NCI-H1436 treated with DMSO at 0.1 percent for 48 hours (cell line): ENCODE measurements at places on chromosomes 13 and 19.

- DNase-seq: no peak
Measured at GRCh38 chr13:39820606-39821005, 165.1 kb downstream of the COG6 start.

DNA sequence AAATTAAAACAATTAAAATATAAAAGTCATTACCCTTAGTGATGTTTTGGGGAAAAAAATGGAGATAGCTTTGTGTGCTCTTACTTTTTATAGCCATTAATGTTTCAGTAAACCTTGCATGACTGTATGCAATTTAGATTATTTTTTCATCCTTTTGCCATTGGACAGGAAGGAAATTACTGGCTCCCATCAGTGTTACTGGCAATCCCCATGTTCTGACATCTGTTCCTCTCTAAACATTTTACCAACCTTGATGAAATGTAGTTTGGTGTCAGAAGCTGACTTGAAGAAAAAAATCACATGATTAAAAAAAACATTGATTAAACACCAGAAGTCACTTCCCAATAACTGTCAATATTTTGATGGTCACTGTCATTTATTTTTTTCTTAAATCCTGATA lies 52.3 kb upstream of the ZNF536 start:
- DNase-seq: no peak

DNA sequence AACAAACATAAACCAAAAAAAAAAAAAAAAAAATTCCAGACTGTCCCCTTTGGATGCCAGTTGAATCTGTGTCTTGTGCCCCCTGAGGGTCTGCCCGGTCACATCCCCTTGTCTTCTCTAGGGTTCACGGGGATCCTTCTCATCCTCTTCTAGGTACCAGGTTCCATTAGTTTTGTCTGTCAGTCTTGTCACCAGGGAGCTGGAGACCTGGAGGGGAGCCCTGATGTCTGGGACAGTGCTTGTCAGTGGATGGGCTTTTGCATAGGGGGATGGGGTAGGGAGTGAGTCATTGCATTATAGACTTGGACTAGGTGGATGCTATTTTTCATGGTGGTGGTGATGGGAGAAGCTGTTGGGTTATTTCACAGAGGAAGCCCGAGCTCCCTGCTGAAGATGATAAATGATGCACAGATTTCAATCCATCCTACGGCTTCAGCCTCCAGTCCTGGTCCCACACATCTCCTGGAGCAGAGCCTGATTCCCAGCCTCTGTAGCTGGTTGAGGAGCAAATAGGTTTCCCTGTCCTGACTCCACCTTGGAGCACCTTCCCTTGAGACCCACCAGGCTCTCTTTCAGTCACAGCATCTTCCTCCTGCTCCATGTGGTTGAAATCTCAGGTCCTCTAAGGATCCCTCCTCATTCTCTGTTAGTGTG lies 26.0 kb downstream of the WTIP start:
- no peak for DNase-seq

GRCh38 chr19:18377026-18377425 lies 8.9 kb upstream of the GDF15 start:
- no peak for DNase-seq

DNA sequence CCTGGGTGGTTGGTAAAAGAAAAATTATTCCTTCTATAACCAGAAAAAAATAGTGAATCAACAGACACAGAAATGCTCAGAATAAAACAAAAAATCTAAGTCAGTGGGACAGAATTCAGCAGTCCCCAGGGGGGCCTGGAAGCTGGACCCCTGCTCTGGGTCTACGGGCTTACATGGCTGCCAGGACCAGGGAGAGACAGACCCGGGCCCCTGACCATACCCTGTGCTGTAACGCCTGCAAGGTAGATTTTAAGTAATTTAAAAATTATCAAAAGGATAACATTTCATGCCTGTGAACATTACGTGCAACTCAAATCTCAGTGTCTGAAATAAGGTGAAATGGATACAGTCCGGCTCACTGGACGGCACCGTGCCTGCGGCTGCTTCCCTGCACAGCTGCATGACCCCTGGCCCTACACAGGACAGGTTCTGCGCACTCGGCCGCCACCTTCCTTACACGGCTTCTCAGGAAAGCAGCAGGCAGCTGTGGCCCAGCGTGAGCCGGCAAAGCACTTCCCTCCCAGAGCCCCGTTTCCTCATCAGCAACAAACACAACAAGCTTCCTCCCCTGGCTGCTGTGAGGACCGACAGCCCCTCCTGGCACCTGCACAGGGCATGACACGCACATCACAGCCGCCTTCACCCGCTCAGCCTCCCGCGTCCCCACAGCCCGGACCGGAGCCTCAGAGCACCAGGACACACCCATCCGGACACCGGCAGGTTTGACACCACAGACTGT lies 22.2 kb downstream of the RASA3 start:
- no peak for DNase-seq

DNA sequence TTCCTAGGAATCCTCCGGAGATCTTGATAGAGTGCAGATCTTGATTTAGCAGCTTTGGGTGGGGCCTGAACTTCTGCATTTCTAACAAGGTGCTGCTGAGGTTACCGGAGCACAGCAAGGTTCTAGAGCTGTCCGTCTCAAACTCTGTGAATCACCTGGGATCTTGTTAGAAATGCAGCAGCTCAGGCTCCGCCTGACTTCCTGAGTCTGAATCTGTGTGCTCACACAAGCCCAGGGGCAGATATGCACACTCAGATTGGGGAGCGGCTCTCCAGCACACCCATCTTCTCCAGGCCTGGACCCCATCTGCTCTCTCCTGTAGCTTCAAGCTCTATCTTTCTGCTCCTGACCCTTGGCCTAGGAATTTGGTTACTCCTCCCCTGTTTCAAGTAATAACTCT lies 3.5 kb upstream of the TEX26 start:
- no peak for DNase-seq

- no peak for DNase-seq
Measured at GRCh38 chr13:23268441-23268840, 87.7 kb downstream of the SGCG start.

GRCh38 chr13:106372199-106373155 lies 163.0 kb downstream of the EFNB2 start:
- no peak for DNase-seq

DNA sequence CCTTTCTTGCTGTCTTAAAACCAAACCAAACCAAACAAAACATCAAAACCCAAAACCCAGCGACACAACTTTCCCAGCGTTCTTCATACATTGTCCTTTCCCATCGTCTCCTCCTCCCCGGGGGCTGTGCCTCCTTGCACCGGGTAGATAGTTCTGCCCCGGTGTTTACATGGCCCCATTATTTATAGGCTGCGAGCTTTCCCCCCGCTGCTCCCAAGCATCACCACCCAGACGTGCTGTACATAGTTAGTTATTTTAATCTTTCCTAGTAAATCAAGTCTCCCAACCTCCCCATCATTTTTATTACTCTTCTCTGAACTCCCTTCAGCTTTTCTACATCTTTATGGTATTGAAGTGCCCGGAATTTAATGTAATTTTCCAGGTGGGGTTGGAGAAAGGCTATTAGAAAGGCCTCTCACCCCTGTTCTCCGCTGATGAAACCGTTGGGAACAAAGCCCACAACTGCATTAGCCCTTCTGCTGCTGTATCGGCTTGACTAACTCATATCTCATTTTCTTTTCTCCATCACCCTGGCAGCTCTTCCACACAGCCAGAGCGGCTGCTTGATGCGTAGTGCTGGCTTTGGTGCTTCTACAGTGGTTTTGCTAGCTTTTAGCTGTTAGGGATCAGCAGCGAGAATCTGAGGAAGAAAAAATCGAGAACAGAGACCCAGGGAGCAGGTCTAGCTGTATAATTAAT lies 53.1 kb downstream of the FGF9 start:
- no peak for DNase-seq

GRCh38 chr13:108273429-108274118 lies 4.1 kb downstream of the TNFSF13B start:
- DNase-seq: no peak

DNA sequence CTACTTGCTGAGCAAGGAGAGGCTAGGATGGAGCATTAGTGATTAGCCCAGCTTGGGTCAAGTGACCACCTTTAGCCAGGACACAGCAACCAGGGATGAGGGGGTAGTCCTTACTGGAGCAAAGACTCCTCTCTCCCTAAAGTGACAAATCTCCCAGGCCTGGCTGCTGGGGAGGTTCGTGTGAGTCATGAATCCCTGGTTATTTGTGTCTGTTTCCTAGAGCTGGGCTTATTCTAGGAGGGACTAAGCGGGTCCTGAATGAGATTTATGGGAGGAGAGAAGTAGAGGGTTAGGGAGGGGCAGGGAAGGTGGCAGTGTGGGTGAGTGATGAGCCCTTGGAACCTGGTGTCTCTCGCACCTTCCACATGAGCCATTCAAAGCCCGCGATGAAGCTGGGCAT lies 487.3 kb downstream of the TSHZ3 start:
- no peak for DNase-seq

DNA sequence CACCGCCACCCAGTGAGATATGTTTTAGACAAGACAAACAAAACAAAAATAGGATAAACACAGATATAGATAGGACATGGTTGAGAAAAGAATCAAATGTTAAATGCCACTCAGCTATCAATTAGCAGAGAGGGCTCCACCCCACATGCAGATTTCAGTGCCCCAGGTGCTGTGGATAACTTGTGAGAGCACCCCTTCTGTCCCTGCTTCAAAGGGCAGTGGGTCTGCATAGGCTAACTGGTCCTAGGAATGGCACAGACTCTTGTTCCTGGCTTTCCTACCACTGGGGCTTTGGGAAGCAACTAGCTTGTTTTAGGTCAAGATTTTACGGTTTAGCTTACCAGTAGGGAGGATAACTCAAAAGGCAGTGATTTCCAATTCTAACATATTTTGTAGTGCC lies 460.3 kb downstream of the TSHZ3 start:
- DNase-seq: no peak

DNA sequence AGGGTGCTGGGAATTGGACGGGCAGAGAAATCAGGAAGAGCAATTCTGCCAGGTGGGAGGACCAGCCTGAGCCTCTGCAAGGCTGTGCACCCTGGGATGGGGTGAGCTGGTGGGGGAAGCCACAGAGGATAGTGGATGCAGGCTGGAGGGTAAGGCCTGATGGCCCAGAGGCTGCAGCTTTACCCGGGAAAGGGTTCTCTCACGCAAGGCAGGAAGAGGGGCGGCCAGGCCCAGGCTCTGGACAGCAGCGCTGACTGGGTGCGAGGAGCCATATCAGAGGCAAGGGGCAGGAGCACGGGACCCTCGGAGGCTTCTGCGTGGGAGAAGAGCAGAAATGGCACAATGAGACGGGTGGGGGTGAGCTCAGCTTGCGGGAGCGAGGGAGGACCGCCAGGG lies 104.6 kb downstream of the SOX1 start:
- no peak for DNase-seq

GRCh38 chr13:49976314-49977258 lies 20.3 kb upstream of the TRIM13 start:
- no peak for DNase-seq

DNA sequence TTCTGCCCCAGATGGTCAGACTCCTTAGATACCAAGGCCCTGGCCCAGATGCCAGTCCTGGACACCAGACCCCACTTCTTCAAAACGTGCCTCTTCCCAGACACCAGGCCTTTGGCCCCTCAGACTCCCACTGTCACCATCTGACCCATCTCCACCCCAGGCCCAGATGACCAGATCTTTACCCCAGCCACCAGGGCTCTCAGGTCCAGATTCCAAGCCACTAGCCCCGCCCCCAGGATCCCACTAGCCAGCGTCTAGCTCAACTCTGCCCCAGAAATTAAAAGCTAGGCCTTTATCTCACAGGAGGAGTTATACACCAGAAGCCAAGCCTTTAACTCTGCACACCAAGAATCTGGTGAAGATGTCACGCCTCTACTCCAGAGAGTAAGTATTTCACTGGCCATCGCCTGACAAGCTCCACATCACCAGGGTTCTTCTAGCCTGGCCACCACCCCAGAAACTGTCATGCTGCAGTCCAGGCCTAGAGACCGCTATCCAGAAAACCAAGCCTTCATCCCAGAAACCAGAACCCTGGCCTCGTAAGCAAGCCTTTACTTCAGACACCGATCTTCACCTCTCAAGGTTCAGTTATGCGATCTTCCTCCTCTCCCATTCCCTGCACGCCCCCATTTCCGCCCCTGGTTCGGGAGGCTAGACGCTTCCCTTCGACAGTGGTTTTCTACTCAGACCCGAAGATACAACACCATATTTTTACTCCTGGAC lies 595 bp downstream of the XAB2 start:
- no peak for DNase-seq

DNA sequence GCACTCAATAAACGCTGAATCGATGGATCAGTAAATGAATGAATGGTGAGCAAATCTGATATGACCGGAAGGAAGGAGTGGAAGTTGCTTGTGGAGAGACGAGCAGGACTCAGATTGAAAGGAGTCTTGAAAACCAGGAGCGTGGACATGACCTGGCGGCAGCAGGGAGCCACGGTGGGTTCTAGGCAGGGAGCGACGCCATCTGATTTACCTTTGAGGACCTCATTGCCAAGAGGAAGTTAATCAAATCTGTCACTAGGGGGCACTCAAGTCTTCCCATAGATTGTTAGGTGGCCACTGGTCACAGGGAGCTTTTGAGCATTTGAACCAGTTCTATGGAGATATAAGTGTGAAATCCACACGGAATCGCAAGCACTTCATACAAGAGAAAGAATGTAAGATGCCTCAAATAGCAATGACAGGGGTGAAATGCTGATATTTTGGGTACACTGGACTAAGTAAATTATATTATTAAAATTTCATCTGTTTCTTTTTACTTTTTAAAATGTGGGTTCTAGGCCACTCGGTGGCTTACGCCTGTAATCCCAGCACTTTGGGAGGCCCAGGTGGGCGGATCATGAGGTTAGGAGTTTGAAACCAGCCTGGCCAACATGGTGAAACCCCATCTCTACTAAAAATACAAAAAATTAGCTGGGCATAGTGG lies 9.2 kb upstream of the FBN3 start:
- DNase-seq: peak; percentile 83

- peak; percentile 38 for DNase-seq
Measured at GRCh38 chr19:7394731-7395359, 46.1 kb downstream of the ARHGEF18 start.

- DNase-seq: no peak
Measured at GRCh38 chr19:1577090-1577928, 9.2 kb upstream of the MEX3D start.

- no peak for DNase-seq
Measured at GRCh38 chr19:18233224-18233825, 7.1 kb upstream of the PDE4C start.

DNA sequence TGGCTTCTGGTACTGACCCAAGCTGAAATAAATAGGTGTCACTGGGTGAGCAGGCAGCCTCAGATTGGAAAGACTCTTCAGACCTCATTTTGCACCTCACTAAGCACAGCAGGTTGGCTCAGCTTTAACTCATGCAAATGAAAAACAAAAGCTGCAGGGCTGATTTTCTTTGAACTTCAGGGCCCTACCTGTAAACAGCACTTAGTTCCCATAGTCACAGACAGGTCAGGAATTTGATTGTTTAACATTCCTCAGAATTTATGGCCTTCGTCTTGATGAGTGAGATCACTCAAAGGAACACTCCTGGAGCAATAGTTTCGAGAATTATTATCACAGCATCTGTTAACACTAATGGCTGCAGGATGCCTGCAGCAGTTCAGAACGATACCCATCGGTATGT lies 718.5 kb downstream of the EFNB2 start:
- DNase-seq: no peak

GRCh38 chr19:56111601-56112312 lies 9.3 kb downstream of the ZNF787 start:
- peak; percentile 73 for DNase-seq
